CD4-positive, alpha-beta T cell (primary cell): ENCODE measurements at places on chromosomes 11 and 22.

DNA sequence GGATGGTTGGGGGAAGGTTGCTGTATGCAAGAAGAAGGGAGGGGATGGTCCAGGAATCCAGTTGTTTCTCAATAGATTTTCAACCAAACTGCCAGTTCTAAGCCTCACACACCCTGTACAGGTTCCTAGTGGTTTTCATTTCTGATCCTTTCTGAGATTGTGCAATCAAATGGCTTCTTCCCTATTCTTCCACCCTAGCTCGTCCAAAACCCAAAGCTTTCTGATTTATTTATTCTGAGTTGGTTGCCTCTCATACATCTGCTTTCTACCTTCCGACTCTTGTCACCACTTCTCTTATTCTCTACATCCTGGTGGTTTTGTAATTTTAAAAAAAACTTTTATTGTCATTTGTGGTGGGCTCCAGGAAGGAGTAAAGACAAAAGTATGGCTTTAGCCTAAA is 12.6 kb downstream of the OR5A2 start:
- no peak for DNase-seq

DNA sequence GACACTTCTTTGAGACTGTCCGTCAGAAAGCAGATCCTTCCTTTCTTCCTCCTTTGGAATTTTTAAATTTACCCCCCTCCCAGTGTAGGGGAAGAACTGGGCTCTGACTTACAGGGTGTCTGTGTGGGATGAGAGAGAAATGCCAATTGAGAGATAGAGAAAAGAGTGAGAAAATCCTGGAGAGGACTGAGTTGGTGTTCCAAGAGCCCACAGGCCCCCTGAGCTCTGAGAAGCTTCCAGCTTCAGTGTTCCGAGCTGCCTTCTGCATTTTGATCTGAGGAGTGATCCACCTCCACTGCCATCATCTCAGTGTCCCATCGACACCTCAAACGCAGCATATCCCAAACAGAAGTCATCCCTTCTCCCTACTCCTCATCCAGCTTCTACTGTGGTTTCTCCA is 70.7 kb upstream of the GRK3 start:
- no peak for DNase-seq

GRCh38 chr11:60951606-60951903 is 421 bp downstream of the SLC15A3 start:
- peak; percentile 24 for DNase-seq

- DNase-seq = no peak
Measured at GRCh38 chr11:105923807-105924206, 98.2 kb downstream of the MSANTD4 start.

GRCh38 chr22:50485221-50486131 is 1.2 kb upstream of the MIOX start:
- no peak for DNase-seq

DNA sequence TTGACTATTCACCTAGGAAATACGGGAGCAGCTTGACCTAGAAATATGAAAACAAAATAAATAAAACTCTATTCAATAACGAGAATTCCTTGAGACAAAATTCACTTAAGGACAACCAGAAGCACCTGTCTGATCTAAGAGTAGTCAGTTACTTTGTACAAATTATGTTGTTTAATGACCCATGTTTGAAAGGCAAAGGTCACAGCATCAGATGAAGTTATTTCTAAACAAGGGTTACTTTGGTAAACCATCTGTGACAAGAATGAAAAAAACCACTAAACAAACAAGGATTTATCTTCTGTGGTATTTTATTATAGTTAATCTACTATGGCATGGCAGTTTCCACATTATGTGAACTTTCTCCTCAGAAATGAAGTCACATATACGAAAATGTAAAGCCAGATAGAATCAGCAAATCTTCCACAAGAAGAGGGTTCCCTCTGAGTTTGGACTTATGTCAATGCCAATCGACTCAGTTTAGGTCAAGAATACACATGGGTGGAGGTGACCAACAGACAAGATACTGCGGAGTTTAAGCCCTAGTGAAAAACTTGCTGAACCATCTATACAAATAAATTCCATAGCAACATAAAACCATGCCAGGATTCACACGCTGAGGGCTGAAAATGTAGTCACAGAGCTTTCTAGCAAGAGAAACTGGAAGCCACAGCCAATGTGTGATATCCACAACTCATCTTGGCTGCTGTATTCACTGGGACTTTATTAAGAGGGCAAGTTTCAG is 53.4 kb downstream of the NCAPD3 start:
- no peak for DNase-seq

- no peak for DNase-seq
Measured at GRCh38 chr11:44383246-44383645, 73.3 kb upstream of the ALX4 start.

DNA sequence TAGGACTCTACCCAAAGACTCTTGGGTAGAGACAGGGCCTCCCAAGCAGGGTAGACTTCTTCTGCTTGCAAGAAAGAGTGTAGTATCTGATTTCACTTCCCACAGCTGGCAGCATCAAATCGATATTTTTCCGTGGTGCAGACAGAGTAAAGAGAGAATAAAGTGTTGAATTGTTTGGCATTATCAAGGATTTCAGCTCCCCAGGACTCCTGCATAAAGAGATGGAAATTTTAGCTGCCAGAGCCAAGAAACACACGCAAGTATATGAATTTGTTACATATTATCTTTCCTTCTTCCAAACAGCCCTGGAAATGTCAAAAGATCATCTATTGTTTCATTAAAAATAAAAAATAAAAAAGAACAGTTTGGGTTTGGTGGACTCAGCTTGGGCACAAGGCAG is 136.8 kb downstream of the PKNOX2 start:
- no peak for DNase-seq

GRCh38 chr22:37546437-37547250 is 13.6 kb upstream of the CDC42EP1 start:
- DNase-seq = no peak

DNA sequence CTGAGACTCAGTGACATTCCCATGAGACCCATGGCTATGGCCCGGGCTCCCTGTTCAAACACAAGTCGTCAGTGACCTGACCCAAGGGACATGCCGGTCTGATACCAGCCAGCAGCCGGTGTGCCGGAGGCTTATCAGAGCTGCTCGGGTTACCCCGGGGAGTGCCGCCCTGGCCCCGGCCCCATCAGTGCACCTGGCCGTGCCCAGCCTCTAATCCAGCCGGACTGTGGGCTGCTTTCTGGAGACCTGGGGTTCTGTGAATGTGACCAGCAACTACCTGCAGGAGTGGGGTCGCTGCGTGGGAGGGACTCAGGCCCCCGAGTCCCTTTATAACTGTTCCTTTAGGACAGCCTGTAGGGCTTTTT is 52.7 kb downstream of the LINC01488 start:
- no peak for DNase-seq

DNA sequence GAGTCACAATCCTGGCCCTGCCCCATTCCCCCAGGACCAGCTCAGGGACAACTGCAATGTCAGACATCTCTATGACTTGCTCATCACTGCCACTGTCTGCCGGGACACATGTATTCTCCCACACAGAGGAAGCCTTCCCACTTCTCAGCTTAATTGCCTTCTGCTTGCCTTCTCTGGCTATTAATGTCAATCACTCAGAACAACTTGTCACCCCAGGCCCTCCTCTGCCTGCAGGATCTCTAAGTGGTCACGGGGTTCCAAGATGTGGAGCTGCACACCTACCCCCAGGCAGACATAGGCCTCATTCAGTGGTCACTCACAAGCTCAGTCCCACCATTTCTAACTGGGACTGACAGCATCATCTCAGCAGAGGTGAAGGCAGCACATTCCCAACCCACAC is 15.1 kb downstream of the PLEKHA7 start:
- DNase-seq = no peak
